ENCODE measurements at places on chromosomes 16 and 17.

GRCh38 chr17:70030371-70030770 lies 44.7 kb upstream of the KCNJ16 start:
- no peak for DNase-seq

GRCh38 chr17:30422171-30422570 lies 43.4 kb downstream of the CPD start:
- DNase-seq, result no peak

GRCh38 chr17:15662681-15663080 lies 21.4 kb downstream of the TRIM16 start:
- no peak for DNase-seq

- no peak for DNase-seq
Observed at GRCh38 chr16:85316321-85316919, 204.1 kb upstream of the CIBAR2 start.

GRCh38 chr16:88067530-88068411 lies 116.5 kb downstream of the BANP start:
- DNase-seq, result no peak

DNA sequence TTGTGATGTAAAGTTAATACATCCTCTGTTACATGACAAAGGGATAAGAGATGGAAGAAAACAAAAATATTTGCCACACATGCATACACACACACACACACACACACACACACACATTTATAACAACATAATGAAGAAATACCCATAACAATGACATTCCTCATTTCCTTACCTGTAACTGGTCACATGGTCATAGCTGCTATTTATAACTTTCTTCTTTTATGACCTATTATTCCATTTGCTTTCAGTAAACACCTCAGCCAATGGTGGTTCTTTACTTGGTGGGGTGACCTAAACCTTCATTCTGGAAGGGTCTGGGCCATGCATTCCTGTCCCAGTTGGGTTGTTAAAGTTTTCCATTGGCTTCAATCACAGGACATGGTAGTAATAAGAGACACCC lies 5.3 kb downstream of the MT2A start:
- DNase-seq, result no peak

DNA sequence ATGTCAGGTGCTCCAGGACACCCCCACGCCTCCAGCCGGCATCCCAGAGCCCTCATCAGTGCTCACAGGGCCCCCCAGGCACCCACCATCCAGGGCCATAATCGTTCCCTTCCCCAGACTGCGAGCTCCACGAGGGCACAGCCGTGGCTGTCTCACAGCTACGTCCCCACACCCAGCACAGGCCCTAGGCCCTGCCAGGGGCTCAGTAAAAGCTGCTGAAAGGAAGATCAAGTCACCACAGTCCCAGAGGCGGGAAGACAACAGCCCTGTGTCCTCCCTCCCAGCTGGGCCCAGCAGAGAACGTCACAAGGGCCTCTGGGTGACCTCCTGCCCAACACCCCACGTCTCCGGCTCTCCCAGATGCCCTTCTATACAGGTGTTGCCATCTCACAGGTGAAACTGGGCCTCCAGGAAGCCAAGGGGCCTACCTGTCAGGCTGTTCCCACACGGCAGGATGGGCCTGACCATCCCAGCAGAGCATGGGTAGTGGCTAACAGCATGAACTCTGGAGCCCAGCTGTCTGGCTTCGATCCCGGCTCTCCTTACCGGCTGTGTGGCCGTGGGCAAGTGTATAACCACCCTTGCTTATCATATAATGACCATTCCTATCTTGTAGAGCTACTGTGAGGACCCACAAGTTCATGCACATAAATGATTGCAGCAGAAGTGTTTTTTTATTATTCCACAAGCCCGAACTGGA lies 17.9 kb downstream of the ARL2BP start:
- DNase-seq, result no peak

GRCh38 chr16:25692742-25693508 lies 1.2 kb downstream of the HS3ST4 start:
- DNase-seq, result no peak

DNA sequence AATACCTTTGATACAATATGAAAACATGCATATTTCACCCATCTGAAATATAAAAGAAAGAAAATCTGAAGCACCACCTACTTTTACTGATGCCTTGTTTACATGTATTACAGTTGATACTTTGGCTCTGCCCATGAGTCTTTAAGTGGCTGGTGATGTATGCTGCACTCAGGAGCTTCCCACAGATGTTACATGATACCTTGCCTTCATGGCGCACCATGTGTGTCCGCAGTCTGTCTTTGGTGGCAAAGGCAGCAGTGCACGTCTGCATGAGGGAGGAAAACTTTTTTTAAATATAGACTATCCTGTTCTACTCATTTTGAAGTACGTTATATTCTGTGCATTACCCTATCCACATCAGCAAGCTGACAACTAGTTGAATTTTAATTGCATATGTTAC lies 7.5 kb downstream of the VEZF1 start:
- no peak for DNase-seq

- no peak for DNase-seq
Observed at GRCh38 chr17:12395733-12396354, 269.8 kb upstream of the MYOCD start.

DNA sequence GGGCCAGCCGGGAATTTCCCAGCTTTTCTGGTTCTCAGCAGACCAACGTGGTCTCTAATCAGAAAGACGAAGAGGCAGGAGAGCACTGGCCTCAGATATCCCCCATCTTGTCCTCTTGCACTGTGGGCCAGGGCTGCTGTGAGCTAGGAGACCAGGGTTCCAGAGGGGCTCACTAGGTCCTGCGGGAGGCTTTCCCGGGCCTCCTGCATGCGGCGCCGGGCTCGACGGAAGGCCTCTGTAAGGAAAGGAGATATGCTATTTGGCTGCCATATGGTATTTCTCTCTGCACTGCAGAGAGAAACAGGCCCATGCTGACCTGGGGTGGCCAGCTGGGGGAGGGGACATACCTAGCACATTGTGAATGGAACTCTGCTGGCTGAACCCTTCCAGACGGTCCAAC lies 13.1 kb downstream of the MKS1 start:
- DNase-seq, result no peak

DNA sequence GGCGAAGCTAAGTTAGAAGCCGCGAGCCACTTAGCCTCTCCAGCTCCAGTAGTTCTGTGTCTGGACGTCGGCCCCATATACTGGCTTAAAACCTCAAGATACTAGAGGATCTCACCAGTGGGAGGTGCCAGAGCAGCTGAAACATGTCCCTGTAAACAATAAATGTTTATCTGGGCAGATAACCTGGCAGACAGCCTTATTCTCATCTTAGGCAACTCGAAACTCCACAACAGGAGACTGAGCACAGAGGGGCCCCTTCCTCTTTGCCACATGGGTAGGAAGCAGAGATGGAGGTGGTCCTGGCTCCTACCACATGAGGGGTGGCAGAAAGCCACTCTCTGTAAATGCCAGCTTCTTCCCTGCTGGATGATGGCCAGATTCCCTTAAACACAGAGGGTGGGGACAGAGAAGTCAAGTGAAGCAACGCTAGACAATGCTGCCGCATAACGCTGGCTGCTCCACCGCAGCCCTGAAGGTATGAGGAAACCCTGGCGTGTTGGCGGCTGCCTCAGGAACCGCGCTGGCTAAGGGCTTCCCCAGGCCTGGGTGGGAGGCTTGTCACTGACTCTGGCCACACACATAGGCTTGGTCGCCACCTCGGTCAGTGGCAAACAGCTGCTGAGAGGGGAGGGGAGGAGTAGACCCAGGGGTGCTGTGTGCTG lies 67.9 kb downstream of the HIC1 start:
- no peak for DNase-seq

- DNase-seq, result peak; percentile 43
Observed at GRCh38 chr17:32461853-32462617, 17.7 kb downstream of the PSMD11 start.

DNA sequence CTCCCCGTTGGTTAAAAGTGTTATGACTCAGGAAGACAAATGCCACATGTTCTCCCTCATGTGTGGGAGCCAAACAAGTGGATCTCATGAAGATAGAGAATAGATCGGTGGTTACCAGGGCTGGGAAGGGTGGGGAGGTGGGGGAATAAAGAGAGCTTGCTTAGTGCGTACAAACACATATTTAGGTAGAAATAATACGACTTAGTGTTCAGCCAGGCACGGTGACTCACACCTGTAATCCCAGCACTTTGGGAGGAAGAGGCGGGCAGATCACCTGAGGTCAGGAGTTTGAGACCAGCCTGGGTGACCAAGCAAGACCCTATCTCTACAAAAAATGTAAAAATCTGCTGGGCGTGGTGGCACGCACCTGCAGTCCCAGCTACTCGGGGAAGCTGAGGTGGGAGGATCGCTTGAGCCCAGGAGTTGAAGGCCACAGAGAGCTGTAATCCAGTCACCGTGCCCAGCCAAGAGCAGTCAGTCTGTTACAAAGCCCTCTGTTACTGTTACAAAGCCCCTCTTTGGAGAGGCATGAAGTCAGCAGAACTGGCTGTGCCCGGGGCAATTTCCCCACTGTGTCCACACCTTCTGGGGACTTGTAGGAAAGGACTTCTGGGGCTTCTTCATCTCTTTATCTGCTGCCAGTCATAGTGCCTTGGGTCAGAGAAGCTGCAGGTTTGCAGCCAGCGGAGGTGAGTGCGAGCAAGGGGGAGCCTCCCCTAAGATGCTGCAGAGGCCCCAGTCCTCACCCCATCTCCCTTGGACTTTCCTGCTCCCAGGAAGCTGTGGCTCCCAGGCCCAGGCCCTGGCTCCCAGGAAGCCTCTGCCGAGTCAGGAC lies 4.3 kb upstream of the ALDH3A1 start:
- no peak for DNase-seq

GRCh38 chr17:81460856-81461460 lies 51.6 kb downstream of the ACTG1 start:
- DNase-seq, result no peak

- no peak for DNase-seq
Observed at GRCh38 chr16:24609740-24610415, 70.5 kb downstream of the RBBP6 start.

GRCh38 chr17:42049834-42050392 lies 488 bp downstream of the C17orf113 start:
- DNase-seq, result no peak

DNA sequence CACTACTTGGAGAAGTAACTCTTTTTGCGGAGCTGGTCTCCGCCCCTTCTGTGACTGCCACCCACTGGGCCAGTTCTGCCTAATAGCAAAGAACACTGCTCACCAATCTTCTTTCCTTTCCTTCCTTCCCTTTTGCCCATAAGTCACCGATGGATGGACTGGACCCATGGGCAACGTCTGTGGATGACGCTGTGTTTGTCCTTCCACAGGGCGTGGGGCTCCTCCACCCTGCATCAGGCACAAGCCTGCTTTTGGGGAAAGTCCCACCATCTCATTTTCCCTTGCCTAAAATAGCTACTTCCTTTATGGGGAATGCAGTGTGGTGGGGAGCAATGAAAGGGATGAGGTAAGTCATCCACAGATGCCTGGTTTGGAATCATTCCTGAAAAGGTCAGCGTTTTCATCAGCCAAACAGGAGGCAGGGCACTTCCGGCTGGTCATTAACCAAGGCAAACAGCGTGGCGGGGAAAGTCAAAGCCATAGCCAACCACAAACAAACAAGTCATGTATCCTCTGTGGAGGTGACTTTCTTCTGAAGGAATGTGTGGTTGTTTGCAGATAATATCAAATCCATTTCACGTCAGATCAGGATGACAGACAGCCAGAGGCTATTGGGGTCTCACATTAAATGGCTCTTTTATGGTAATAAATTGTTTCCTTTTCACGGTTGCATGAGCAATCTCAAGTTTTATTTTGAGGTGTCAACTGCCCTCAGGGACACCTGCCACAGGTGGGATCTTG lies 30.7 kb upstream of the MED9 start:
- DNase-seq, result no peak
